ENCODE measurements at places on chromosomes 11 and 22. TPM values are rescaled to one million over a fixed set of nuclear protein-coding genes. Genes with fewer than 3 reads are reported as not detected.

OR2AG2 gene
- total RNA-seq, result 0.25 TPM

APOL3 gene
- total RNA-seq, result not detected

TRIM64C gene
- not detected for total RNA-seq

PRRG4 gene
- total RNA-seq, result not detected

CDC42BPG gene
- 3.0 TPM for total RNA-seq

- no peaks in the 10 kb centered on the region for H3K36me3 ChIP-seq
- no peak for DNase-seq
- H3K27ac ChIP-seq, result no peak overlapping the region
- peaks cover 44% of the 10 kb centered on the region for H3K27me3 ChIP-seq
Measured at GRCh38 chr22:32800994-32801536, 440 bp upstream of the TIMP3 start.

DNA sequence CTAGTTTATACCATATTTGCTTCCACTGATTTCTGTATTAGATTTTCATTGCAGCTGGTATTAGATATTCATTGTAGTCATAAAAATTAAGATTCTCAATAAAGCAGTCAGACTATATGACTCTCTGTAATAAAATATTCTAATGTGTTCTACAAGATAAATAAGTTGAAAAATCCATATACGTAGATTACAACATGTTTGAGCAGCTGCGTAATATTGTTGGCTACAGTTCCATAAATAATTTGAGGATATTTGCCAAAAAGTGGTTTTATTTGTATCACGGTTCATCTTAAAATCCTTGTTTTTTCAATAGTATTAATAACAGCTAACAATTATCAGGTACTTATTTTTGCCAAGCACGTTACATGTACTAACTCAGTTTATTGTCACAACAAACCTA is 668.6 kb upstream of the CCDC90B start:
- H3K4me1 ChIP-seq, result no peaks in the 10 kb centered on the region
- H3K36me3 ChIP-seq, result no peaks in the 10 kb centered on the region
- DNase-seq, result no peak
- no peak overlapping the region for H3K27ac ChIP-seq
- H3K27me3 ChIP-seq, result no peaks in the 10 kb centered on the region

GRCh38 chr11:101840704-101841103 is 74.1 kb upstream of the CEP126 start:
- no peak for DNase-seq
- H3K36me3 ChIP-seq, result no peaks in the 10 kb centered on the region
- H3K4me3 ChIP-seq, result no peak overlapping the region

GRCh38 chr11:101907815-101908214 is 7.0 kb upstream of the CEP126 start:
- no peaks in the 10 kb centered on the region for H3K36me3 ChIP-seq
- no peaks in the 10 kb centered on the region for H3K4me1 ChIP-seq
- H3K4me3 ChIP-seq, result no peak overlapping the region
- H3K27me3 ChIP-seq, result no peaks in the 10 kb centered on the region
- DNase-seq, result no peak
- no peak overlapping the region for H3K27ac ChIP-seq

GRCh38 chr22:22553141-22553540 is 5.9 kb downstream of the PRAME start:
- no peak overlapping the region for H3K4me3 ChIP-seq
- H3K27me3 ChIP-seq, result peaks cover 36% of the 10 kb centered on the region
- no peak overlapping the region for H3K27ac ChIP-seq

GRCh38 chr11:59727426-59727825 is 13.8 kb upstream of the OR10V1 start:
- H3K4me3 ChIP-seq, result no peak overlapping the region
- H3K36me3 ChIP-seq, result no peaks in the 10 kb centered on the region
- DNase-seq, result no peak
- H3K4me1 ChIP-seq, result no peaks in the 10 kb centered on the region
- H3K27me3 ChIP-seq, result peaks cover 8% of the 10 kb centered on the region

DNA sequence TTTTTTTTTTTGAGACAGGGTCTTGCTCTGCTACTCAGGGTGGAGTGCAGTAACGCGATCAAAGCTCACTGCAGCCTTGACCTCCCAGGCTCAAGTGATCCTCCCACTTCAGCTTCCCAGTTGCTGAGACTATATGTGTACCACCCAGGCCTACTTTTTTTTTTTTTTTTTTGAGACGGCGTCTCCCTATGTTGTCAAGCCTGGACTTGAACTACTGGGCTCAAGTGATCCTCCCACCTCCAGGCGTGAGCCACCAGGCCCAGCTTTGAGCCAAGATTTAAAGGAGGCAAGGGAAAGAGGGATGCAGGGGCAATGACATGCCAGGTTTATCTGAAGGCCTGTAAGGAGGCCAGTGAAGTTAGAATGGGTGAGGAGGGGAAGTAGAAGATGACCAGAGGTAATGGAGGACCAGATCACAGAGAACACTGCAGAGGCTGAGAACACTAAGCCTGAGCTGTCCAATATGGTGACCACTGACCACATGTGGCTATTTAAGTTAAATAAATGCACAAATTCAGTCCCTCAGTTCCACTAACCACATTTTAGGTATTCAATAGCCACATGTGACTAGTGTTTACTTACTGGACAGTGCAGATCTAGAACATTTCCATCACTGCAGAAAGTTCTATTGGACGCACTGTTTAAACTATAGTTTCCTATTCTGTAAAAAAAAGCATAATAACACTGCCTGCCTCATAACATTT is 8.1 kb downstream of the DESI1 start:
- no peak overlapping the region for H3K4me3 ChIP-seq
- no peak for DNase-seq
- H3K27me3 ChIP-seq, result no peaks in the 10 kb centered on the region
- H3K27ac ChIP-seq, result no peak overlapping the region
- no peaks in the 10 kb centered on the region for H3K36me3 ChIP-seq

DNA sequence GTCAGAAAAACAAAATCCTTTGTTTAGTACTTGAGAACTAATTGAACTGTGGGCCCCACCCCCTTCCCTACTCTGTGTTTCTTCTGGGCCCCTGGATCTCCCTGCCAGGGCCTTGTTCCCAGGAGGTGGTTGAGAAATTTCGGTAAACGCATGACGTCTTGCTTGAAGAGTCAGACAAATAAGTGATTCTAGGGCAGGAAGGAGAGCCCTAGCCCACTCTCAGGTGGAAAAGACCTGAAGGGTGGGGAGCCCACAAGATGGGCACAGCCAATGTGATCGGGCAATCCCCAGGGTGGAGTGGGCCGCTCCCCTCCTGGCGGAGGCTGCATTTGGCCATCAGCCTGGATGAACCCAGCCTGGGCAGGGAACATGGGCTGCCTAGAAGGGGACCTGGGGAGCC is 16.8 kb upstream of the P2RY2 start:
- H3K4me1 ChIP-seq, result peaks cover 20% of the 10 kb centered on the region
- H3K27me3 ChIP-seq, result no peaks in the 10 kb centered on the region
- H3K27ac ChIP-seq, result no peak overlapping the region
- no peaks in the 10 kb centered on the region for H3K36me3 ChIP-seq
- H3K4me3 ChIP-seq, result no peak overlapping the region

- no peaks in the 10 kb centered on the region for H3K36me3 ChIP-seq
- H3K27me3 ChIP-seq, result no peaks in the 10 kb centered on the region
- DNase-seq, result no peak
- H3K4me1 ChIP-seq, result peaks cover 75% of the 10 kb centered on the region
- peak overlapping the region; percentile 28 for H3K27ac ChIP-seq
- peak overlapping the region; percentile 64 for H3K4me3 ChIP-seq
Measured at GRCh38 chr11:44730775-44731174, 4.0 kb downstream of the TSPAN18 start.

DNA sequence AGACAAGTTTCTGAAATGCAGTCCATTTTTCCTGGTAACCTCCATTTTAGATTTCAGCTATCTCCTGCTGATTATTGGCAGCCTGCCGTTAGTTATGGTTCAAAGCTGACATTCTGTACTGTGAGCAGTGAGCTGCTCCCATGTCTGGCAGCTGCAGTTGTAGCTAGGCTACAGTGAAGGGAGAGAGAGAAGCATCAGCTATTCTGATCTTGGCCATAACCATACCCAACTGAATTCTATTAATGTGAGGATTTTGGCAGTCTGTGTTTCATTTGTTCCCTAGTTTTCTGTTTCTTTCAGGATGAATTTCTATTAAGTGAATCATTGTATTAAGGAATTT is 33.4 kb downstream of the SIK2 start:
- no peaks in the 10 kb centered on the region for H3K27me3 ChIP-seq
- no peak for DNase-seq
- H3K4me1 ChIP-seq, result peaks cover 59% of the 10 kb centered on the region
- H3K27ac ChIP-seq, result no peak overlapping the region
- H3K4me3 ChIP-seq, result no peak overlapping the region
- H3K36me3 ChIP-seq, result peaks cover 6% of the 10 kb centered on the region

All from neural crest cell (in vitro differentiated cells).